Neural progenitor cell (in vitro differentiated cells): ENCODE measurements at places on chromosomes 3 and 15. TPM values are rescaled to one million over a fixed set of nuclear protein-coding genes. Genes with fewer than 3 reads are reported as not detected.
A peak's percentile ranks its signal among the peaks of the same experiment; 100 is the strongest.

GRCh38 chr15:67845974-67846373 is 6.1 kb upstream of the RNU6-1 start:
- no peak for DNase-seq

DNA sequence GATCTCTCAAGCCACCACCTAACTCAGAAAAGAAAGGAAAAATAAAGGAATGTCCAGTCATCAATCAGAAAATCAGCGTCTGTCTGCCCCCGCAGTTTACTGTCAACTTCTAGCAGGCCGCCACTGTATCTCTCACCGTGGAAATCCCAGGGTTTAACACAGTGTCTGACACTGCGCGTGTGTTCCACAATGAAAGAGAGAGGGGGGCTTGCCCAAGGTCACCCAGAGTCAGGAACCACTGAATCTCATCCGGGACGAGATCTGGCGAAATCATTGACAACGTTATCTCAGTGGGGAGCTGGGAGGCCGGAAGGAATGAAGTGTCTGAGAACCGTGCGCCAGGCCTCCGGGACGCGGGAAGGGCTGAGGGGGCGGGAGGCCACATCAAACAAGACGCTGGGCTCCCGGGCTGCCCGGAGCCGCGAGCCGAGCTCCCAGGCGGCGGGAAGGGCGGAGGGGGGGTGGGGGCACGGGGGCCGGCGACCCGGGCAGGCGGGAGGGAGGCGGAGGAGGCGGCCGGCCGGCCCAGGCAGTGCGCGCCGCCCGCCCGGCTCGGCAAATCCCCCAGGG is 2.2 kb upstream of the HES1 start:
- DNase-seq = no peak

DNA sequence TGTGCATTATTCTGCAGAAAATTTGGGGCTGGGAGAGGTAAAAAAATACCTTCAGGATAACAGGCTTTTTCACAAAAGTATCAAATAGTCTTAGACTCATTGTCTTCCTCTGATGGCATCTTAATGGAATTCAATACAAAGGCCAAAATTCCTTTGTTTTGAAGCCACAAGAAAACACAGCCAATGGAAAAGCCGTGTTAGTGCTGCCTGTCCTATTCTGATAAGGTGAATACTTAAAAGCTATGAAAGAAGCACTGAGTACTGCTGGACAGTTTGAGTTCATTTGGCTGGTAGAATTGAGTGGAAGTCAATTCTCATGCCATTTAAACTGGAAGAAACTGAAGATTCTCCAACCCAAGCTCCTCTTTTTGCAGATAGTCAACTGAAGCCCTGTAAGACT is 395.3 kb upstream of the TPRG1 start:
- peak; percentile 42 for DNase-seq

DNA sequence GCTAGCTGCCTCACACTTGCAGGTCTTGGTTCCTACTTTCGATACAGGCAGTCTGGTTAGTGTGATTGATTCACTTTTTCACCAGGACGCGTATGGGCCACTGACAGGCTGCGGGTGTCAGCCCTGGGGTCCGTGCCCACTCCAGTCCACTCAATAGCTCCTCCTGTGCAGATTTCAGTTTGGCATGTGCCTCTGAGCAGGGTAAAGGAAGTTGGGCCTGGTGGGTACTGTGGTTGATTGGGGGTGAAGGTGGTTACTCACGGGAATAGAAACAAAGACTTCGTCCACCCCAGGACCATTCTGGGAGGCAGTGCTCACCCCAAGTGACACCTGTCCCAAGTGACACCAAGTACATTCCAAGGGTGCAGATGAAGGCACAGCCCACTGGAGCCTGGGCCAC is 62.3 kb downstream of the EPHB1 start:
- no peak for DNase-seq

GRCh38 chr3:106629215-106629832 is 747.9 kb upstream of the CCDC54 start:
- no peak for DNase-seq

- DNase-seq = peak; percentile 60
Measured at GRCh38 chr3:144128108-144128892, 156.7 kb downstream of the DIPK2A start.

GRCh38 chr3:172370419-172370818 is 77.8 kb downstream of the GHSR start:
- no peak for DNase-seq

Gene SYNPR
- 0.30 and 0.59 TPM in 2 replicates for total RNA-seq

Gene ITIH1
- total RNA-seq = not detected in 2 replicates

Gene IQCH
- 6.4 and 21.0 TPM in 2 replicates for total RNA-seq

Gene CHRM5
- not detected in 2 replicates for total RNA-seq

Gene ADAMTS9
- total RNA-seq = 32.1 and 47.7 TPM in 2 replicates

Gene SLC2A2
- total RNA-seq = not detected in 2 replicates
